ENCODE measurements at places on chromosomes 3 and 15.

DNA sequence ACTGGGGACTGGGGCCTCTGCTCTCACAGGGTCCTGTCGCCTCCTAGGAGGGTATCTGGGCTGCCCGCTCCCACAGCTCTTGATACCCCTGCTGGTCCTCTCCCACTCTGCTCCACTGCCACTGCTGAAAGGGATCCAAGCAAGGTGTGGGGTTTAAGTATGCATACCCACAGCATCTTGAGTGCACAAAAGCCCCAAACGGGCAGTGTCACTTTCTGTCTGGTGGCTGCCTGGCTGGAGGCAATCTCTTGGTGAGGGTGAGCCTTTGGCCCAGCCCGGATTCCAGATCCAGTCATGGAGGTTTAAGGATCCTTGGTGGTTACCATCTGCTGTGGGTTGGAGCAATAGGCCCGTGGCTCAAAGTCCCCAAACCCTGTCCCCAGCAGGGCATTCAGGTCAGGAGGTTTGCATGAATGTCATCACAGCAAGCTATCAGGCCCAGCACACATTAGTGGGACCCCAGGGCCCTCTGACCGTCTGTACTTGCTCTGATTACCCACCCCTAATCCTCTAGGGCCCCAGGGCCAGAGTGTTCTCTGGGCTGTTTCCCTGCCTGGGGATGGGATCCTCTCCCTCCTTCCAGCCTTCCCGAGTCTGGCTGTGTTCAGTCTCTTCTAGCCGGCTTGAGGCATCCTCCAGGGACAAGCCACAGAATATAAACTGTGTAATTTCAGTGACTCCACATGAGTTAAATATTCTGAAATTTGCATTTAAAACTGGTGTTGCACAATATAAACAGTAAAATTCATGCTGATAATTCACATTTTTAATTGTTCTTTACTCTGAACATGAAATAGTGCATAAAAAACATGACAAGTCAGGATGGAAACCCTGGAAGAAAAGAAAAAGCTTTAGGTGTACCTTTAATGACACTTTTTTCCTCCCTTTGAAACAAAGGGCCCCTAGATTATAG, 4.9 kb upstream of the TJP1 start:
- no peak for DNase-seq

DNA sequence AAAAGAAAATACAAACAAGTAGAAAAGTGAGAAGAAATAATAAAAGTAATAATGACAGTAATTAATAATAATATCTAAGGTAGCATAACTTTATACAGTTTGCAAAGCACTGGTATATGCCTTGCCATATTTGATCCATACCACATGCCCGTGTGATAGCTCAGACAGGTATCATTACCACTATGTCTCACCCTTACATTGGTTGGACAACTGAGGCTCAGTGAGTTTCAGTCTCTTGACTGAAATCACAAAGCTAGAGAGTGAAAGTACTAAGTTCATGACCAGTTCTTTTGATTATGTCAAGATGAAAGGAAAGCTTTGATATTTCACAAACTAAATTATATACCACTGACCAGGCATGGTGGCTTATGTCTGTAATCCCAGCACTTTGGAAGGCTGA, 408.9 kb downstream of the GAP43 start:
- DNase-seq = no peak

GRCh38 chr3:172676196-172676922, 34.5 kb downstream of the NCEH1 start:
- DNase-seq = no peak

GRCh38 chr3:195041871-195042742, 228.9 kb downstream of the XXYLT1 start:
- no peak for DNase-seq

- DNase-seq = no peak
These were observed 25.8 kb downstream of the SIAH2 start for GRCh38 chr3:150736903-150737832.

DNA sequence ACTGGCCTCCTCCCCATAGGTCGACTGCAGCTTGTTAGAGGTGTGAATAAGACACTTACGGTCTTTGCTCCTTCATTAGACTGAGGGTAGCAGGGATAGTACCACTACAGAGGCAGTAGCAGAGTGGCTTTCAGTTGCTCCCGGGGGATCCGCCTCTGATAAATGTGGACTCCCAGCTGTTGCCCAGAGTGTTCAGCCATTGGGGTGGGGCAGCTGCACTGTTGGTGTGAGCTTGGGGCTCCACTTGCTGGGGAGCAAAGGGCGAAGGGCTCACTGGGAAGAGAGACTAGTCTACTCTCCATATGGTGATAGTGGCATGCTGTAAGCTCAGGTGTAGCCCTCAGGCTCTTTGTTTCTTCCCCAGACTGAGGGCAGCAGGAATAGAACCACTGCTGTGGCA, 239.1 kb downstream of the LRRN1 start:
- DNase-seq = no peak

DNA sequence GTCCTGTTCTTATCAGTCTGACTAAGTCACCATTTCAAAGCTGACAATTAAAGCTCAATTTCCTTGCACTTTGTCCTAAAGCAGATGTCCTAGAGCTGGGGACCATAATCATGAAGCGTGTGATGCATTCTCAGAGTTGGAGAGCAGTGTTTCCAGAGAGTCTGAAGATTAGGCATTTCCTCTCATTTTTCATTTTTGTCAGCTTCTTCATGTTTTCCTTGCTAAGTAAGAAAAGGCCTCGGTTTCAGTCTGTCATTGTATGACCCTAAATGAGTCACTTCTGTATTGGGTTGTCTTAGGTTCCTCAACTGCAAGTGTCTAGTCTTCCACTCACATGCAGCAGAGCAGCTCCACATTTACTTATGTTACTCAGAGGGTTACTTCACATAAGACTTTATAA, 257.2 kb upstream of the TPRG1 start:
- DNase-seq = no peak

DNA sequence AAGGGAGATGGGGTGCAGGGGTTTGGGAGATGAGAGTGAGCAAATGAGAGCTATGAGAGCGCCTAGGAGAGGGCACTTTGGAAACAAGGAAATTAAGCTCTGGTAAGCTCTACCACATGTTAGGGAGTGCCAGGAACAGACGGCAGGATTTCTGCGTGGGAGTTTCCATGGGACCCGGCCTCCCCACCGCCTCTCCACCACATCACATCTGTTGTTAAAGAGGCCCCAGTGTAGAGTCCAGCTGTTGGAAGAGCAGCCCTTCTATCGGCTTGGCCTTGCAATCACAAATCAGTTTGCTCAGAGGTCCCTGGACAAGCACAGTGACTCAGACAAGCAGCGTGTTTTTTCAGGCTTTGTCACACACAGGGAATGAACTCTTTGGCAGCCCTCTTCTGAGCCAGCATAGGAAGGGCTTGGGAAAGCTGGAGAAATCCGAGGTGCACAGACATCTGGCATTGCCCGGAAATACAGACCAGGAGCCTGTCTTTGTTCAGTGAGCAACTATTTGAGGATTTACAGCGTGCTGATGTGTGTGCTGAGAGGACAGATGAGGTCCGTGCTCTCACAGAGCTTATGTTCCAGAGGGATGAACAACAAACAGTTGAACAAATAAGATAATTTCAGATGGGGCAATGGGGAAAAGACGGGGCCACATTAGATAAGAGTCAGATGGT, 370.6 kb upstream of the PROK2 start:
- DNase-seq = no peak

GRCh38 chr15:99507504-99508310, 58.1 kb upstream of the MEF2A start:
- DNase-seq = peak; percentile 35

DNA sequence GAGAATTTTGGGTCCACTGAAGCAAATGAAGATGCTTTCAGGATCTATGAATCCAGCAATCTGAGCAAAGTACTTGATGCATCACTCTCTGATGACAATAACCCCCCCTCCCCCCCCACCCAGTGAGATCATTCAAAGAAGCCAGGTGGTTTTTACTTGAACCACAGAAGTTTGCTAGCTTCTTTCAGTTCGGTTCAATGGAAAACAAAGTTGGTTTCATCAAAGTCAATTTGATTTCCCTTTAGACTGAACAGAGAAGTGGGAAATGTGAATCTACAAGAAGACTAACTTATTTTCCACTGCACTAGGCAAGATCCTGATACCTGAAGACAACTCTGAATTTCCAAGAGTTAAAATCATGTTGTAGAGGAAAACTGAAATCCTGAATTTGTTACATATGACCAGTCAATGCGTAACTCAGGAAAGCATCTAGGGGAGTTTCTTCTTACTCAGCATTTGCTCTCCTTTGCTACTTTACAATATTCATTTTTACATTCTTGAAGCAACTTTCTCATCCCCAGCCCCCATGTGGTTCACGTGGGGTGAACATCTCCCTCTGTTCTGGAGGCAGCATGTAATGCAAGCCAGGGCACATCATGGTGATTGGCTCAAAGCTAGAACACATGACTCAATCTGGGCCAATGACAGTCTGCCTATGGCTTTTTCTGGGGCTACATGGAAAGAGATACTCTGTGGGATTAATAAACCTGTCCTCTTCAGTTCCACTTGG, 572.6 kb downstream of the FOXP1 start:
- DNase-seq = no peak

- no peak for DNase-seq
These were observed 68.8 kb downstream of the APBA2 start for GRCh38 chr15:28954466-28955159.

DNA sequence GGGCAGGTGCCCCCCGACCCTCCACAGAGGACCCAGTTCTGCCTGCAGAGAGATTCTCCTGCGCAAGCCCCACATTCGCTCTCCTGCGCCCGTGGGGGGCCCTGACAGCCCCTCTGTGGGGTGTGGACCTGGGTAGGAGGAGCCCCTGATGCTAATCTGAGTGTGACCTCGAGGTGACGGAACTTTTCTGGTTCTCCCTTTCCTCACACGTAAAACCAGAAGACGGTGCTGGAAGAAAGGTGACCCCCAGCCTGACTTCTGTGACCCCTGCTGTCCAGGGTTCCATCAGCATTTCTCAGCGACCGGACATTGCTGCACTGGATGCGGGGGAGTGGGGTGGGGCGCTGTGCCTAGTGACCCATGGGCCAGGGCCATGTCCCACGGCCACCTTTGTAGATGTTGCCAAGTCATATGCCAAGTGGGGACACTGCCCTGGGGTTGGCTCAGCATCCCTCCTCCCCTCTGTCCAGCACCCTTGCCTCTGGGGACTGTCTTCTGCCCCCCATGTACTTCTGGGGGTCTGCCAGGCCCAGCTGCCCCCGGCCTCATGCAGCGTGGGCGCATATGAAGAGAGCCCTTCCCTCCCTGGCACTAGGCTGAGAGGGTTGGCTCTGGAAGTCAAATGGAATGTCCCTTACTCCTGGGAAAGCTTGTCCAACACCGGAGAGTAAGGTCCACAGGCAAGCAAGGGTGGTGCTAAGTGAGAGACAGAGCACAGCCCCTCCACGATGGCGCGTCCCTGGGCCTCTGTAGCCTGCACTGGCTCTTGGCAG, 129.1 kb upstream of the MEF2A start:
- no peak for DNase-seq

GRCh38 chr15:89777073-89777751, 1.1 kb downstream of the MESP2 start:
- DNase-seq = no peak

DNA sequence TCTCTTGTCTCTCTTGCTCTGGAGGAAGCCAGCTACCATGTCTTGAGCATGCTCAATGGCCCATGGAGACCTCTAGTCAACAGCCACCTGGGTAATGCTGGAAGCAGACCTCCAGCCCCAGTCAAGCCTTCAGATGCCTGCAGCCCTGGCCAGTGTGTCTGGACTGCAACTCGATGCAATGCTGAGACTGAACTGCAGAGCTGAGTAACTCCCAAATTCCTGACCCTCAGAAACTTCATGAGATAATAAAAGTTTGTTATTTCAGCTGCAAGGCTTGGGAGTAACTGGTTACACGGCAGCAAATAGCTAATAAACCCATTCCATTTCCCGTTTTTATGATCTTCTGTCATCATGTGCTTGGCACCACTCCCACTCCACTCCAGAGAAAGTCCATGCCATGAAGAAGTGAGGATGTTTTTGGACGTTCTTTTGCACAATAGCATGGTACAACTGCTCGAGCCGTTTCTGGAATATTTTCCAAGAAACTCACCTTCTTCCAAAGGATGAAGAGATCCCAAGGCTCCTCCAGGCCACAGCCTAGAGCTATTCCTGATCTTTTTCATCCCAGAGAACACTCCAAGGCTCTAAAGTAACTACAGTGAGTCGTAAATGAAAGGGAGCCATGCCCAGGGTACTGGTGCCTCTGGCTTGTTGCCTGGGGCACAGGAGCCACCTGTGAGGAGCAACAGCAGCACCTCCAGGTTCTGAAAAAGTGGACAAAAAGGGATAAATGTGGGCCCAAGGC, 72.0 kb upstream of the KLF13 start:
- peak; percentile 23 for DNase-seq

GRCh38 chr15:73480050-73480449, 37.1 kb downstream of the REC114 start:
- no peak for DNase-seq

GRCh38 chr3:53236112-53236841, 19.5 kb downstream of the TKT start:
- DNase-seq = no peak

GRCh38 chr15:48366584-48367312, 35.5 kb downstream of the DUT start:
- DNase-seq = no peak

DNA sequence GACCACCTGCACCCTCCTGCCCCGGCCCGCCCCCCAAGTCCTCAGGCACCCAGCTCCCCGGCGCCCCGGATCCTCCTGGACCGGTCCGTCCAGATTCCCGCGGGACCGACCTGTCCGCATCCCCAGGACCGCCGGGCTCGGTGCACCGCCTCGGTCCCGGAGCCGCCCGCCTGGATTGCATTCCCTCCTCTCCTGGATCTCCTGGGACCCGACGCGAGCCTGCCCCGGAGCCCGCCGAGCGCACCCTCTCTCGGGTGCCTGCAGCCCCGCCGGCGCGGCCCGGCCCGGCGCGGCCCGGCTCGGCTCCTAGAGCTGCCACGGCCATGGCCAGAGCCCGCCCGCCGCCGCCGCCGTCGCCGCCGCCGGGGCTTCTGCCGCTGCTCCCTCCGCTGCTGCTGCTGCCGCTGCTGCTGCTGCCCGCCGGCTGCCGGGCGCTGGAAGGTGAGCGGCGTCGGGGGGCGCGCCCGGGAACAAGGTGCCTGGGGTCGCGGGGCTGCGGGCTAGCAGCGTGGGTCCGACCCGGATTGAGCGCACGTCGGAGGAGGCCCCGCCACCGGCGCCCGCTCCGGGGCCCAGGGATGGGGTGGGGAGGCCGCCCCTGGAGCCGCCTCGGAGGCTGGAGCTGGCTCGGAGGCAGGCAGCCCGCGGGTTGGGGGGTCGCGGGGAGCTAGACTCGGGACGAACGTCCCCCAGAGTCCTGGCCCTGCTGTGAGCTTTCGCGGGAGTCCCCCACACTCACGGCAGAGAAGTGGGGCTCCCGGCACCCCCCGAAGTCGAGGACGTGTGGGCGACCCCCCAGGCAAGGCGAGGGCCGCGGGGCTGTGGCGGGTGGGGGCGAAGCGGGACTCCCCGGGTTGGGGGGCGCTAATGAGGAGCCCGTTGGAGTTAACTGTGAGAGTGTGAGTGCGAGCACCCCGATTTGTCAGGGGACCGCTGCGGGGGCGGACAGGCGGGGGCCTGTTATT, 610 bp downstream of the EPHB3 start:
- no peak for DNase-seq

GRCh38 chr3:24027946-24028345, 82.9 kb downstream of the NR1D2 start:
- no peak for DNase-seq

Measured in HEK293T (cell line).